ENCODE measurements at places on chromosomes 1 and 21.
A peak's percentile ranks its signal among the peaks of the same experiment; 100 is the strongest.

DNA sequence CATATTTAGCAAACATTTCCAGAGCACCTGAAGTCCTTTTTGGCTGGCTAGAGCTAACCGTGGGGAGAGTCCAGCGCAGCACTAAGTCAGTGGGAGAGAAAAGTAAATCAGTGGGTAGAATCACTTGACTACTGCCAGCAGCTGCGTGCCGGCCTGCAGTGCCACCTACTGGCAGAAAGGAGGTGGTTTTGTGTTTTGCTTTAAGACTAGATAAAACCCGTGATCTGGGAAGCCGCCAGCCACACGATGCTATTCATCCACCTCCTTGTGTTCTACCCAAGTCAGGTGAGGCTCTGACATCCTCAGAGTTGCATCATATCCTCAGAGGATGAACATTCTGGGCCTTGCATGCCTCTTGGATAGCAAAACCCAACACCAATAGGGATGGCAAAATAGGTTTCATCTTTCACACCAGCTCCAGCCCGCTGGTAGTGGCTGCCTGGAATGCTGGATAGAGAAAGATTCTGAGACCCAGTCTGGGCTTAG is 14.1 kb upstream of the HEYL start:
- DNase-seq, result peak; percentile 57

DNA sequence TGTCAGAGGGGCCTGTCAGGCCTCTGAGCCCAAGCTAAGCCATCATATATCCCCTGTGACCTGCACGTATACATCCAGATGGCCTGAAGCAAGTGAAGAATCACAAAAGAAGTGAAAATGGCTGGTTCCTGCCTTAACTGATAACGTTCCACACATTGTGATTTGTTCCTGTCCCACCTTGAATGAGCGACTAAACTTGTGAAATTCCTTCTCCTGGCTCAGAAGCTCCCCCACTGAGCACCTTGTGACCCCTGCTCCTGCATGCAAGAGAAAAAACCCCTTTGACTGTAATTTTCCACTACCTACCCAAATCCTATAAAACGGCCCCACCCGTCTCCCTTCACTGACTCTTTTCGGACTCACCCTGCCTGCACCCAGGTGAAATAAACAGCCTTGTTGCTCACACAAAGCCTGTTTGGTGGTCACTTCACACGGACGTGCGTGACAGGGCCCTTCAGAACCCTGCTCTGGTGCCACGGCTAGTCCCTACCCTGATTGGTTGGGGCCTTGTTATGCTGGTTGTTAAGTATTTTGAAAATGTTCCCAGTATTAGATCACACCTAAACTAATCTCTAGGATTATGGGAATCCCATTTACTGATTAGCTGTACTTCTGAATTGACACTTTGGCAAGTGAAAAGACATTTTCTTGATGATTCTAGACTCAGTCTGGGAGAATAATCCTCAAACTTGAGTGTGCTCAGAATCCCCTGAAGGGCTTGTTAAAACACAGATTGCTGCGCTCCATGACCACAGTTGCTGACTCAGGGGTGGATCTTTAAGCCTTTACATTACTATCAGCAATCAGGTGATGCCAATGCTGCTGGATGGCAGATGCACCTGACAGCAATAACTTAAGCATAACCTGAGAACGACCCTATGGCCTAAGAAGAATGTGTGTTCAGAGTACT is 28.8 kb upstream of the SPATA6 start:
- no peak for DNase-seq

GRCh38 chr1:10881046-10881445 is 84.6 kb upstream of the CASZ1 start:
- no peak for DNase-seq

DNA sequence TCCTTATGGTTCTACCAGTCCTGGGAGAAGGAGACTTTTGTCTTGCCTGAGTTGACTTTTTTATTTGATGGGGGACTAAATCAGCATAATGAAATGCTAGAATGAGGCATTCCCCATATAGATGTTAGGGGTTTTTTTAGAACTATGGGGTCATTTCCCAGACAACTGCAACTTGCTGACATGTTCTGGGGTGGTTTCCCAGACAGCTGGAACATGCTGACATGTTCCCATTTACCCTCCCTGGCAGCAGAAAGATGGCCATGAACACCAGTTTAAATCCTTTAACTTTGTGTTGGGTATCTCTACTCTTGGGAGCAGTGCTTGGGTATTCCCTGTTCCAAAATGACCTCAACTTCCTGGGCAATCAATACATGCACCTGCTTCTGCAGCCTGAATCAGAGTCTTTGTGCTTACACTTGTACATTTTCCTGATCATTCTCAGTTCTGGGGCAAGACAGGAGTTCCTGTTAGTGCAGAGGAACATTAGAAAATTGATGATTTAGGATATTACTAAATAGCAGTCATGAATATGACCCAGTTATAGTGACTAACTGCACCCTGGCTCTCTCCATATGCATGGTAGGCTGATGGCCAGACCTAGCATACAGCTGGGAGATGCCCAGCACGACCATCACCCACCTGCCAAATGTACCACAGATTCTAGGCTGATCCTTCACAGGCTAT is 75.4 kb upstream of the CD5L start:
- DNase-seq, result no peak

GRCh38 chr1:201405484-201405831 is 6.3 kb upstream of the LAD1 start:
- DNase-seq, result no peak

- DNase-seq, result no peak
These were observed 129.8 kb upstream of the CHODL start for GRCh38 chr21:18114810-18115209.

DNA sequence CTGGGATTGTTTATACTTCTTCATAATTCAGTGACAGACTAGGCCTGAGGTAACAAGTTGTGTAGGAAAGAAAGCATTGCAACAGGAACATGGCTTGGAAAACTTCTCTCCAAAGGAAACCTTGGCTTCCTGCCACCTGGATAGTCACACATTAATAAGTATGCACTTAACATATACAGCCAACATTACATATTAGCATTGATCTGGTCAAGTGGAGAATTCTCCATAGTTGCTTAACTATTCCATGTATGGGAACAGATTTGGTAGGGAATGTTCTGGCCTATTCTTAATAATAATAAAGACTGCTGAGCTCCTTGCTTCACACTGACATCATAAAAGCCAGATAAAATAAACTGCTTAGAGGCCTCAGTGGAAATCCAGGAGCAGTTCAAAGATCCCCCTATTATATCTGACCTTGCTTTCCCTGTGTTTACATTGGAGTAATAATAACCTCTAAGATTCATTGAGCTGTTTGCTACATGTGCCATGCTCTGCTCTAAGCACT is 27.2 kb upstream of the NFIA start:
- DNase-seq, result no peak

- no peak for DNase-seq
These were observed 123.3 kb downstream of the ZC3H11B start for GRCh38 chr1:219489636-219490035.

DNA sequence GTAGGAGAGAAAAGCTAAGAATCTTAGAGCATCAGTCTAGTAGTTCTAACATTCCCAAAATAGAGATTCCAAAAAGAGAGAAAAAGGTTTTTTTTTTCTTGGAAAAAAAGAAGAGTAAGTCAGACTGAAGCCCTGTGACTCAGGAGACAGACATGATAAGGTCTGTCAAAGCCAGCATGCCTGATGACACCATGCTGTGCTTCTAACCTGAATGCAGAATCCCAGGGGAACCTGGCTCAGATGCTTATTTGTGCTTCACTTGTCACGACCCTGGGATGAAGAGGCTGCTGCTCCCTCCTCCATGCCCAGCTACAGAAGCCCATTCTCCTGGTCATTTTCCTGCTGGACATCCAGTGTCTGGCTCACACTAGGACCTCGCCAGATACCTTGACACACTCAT is 44.3 kb downstream of the ERICH3 start:
- DNase-seq, result no peak

DNA sequence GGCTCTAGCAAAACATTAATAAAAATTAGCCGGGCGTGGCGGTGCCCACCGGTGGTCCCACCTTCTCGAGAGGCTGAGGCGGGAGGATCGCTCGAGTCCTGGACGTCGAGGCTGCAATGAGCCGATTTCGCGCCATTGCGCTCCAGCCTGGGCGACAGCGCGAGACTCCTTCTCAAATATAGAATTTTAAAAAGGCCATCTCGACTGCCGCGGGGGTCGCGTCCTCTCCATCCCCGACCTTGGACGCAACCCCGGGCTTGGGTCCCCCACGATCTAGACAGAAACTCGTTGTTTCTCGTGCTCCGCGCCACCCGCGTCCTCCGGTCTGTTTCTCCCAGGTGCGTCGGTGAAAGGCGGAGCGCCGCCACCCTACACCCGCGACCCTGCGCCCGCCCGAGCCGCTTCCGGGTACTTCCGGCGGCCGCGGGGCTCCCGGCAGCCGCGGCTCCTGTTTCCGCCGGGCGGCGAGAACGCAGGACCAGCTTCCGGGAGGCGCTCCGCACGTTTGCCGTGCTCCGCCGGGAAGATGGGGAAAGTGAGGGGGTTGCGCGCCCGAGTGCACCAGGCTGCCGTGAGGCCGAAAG is at the start of gene SLX9:
Gene SLX9 (plus strand): TSS at position 498 of the 584 bp plus-strand sequence. CDS start 29 bp downstream, at position 527.
- peak; percentile 76 for DNase-seq

GRCh38 chr1:116962987-116963639 is 38.4 kb upstream of the CD101 start:
- no peak for DNase-seq

DNA sequence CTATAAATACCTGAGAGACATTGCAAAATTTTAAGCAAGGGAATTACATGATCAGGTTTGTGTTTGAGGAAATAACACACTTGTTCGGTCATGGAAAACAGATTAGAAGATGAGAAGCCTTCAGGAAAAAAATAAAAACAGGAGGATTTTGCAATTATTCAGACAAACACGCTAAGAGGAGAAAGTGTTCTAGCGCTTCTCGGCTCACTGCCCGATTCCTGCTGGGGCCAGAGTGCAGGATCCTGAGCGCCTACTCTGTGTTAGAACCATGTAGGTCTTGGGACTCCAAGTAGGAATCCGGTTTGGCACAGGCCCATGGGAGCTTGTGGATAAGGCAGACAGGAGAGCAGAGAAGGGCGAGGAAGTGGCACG is 8.1 kb upstream of the PRELP start:
- DNase-seq, result no peak

DNA sequence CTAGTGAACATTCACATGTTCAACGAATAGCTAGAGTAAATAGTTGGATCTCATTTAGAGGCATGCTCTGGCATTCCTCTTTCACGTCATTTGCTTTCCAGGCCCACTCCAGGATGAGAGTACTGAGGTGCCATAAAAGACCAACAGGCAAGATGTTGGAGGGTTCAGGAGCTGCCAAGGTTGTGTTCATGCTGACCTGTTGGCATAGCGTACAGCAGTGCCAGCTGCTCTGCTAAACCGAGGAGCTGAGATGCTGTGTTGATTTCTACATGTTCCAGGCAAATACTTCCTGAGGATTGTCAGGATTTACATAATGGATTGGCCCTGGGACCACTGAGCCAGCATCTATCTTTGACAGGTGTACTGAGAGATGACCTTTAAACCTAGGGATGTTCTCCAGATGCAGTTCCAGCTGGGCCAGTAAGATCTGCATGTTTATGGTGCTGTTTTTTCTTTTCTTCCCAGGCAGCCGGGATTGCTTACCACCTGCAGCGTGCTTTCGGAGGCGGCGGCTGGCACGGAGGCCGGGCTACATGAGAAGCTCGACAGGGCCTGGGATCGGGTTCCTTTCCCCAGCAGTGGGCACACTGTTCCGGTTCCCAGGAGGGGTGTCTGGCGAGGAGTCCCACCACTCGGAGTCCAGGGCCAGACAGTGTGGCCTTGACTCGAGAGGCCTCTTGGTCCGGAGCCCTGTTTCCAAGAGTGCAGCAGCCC is 66.9 kb downstream of the DISC1 start:
- no peak for DNase-seq

- no peak for DNase-seq
These were observed at the start of gene RUNX1 for GRCh38 chr21:35048706-35049617. RUNX1 (minus strand) TSS chr21:35049302.

DNA sequence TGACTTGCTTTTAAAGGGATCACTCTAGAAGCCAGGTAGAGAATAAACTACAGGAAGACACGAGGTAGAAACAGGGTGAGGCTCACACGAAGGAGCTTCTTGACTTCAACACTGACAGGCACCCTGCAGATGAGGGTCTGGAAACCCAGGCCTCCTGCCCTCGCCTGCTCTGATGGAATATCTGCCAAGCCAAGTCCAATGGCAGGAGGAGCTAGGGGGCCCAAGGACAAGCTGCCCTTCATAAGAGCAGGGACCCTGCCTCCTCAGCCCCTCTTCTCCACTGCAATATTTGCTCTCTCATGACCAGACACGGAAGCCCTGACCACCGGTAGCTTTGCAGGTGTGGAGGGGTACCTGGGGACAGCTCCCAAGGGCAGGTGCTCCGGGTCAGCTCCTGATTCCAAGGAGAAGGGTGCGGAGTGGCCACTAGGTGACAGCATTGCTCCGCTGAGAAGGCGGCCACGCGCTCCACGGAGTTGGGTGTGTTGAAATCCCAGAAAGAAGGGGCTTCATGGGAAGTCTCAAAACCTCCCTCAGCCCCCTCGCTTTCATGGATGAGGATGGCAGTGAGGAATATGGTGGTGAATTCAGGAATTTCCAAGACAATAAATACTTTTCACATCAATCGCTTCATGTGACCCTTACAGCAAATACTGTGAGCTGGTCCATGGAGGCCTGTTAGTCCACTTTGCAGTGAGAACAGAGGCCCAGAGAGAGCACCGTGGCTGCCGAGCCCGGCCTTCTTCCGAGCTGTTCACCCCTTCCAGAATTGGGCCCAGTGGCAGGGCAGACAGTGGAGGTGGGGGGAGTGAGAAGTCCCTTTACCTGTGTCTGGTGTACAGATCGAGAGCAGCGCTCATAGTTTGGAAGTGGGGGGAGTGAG is 33.2 kb upstream of the PAX7 start:
- DNase-seq, result peak; percentile 60

DNA sequence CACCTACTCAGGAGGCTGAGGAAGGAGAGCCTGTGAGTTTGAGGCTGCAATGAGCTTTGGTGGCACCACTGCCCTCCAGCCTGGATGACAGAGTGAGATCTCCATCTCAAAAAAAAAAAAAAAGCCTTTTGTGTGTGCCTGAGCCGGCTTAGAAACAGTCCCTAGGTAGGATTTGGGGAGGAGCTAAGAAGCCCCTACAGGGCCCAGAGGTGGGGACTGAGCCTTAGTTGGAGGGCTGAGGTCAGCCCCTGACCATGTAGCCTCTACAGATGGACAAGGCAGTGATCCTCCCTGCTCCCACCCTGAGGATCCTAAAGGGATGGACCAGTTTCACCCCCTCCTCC is 2.5 kb downstream of the ADAMTSL4 start:
- no peak for DNase-seq

- DNase-seq, result no peak
These were observed 30.5 kb downstream of the MATN1 start for GRCh38 chr1:30692948-30693301.

- no peak for DNase-seq
These were observed at the start of gene NPPA for GRCh38 chr1:11847667-11848372. NPPA (minus strand) TSS chr1:11847783; CDS start chr1:11847684, 99 bp downstream.

- no peak for DNase-seq
These were observed 640.6 kb downstream of the PTPRU start for GRCh38 chr1:29876902-29877301.

Data from amygdala (tissue), 56 donors.